Large intestine (tissue), 12 donors: ENCODE measurements at places on chromosomes 6 and 20.

DNA sequence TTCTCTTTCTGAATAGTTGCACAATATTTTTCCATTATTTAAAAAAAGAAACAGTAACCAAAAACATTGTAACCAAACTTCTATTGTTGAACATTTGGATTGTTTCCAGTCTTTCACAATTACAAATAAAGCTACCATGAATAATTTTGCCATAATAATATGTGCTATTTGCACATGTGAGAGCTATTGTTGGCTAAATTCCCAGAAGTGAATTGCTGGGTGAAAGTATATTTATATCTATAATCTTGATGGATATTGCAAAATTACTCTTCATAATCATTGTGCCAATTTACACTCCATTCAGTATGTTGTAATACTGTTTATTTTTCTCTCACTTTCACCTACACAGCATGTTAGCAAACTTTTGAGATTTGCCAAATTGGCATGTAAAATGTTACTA lies 36.6 kb upstream of the SLC22A16 start:
- no peak for DNase-seq

- peak; percentile 46 for DNase-seq
These were observed 14.7 kb upstream of the PYGB start for GRCh38 chr20:25233016-25233772.

- peak; percentile 62 for DNase-seq
These were observed 48.6 kb upstream of the NAA20 start for GRCh38 chr20:19968466-19969073.

GRCh38 chr6:13098793-13099570 lies 229.4 kb downstream of the TBC1D7 start:
- no peak for DNase-seq

- no peak for DNase-seq
These were observed 5.1 kb downstream of the KCNS1 start for GRCh38 chr20:45095805-45096238.

- no peak for DNase-seq
These were observed 8.8 kb downstream of the GNL1 start for GRCh38 chr6:30547454-30547853.

DNA sequence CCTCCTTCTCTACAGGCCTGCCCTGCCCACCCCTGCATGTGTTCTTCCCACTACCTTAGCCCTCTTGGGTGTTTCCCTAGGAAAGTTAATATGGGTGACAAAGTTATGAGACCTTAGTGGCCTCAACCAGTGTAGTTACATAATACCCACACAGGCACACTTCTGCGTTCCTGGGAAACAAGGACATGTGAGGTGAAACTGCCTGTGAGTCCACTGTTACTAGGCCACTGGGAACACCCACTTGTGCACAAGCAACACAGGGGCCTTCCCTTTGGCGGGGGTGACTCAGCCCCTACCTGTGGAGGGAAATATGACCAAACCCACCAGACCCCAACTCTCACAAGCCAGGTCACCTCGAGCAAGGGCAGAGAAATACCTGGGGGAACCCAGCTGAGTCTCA lies 12.8 kb downstream of the PI16 start:
- peak; percentile 35 for DNase-seq

DNA sequence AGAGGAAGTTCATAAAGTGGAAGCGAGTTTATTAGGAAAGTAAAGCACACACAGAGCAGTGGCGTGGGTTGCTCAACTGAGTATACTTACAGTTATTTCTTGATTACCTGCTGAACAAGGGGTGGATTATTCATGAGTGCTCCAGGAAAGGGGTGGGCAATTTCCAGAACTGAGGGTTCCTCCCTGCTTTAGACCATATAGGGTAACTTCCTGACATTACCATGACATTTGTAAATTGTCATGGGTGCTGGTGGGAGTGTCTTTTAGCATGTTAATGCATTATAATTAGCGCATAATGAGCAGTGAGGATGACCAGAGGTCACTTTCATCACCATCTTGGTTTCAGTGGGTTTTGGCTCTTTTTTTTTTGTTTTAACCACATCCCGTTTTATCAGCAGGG lies 29.8 kb downstream of the PDYN start:
- no peak for DNase-seq

DNA sequence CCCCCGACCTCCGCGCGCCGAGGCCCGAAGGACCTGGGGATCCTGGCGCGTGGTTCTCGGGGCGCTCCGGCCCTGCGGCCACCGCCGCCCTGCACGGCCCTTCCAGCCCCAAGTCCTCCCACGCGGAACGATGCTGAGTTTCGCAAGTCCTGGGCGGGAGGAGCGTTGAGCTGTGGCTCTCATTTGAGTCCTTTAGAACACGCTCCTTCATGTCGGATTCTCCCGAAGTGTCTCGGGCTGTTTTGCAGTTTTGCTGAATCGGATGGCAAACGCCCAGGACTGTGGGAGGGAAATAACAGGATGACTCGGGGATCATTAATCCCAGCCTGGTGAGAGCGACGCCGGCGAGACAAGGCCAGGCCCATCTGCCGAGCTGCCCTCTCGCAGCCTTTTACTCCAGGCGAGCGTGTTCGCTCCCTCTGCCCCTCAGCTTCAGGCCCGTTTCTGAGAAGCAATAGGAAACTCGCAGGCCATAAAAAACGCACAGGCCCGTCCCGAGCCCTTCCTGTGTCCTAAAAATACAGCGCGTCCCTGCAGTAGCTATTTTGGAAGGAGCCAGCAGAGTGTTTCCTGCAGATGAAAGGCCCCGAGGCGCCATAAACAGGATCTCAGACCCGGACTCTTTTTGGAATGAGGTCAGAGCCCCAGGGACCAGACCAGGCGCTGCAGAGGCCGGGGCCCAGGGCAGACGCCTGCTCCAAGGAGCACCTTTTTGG lies 153.5 kb downstream of the DLL1 start:
- DNase-seq = no peak

DNA sequence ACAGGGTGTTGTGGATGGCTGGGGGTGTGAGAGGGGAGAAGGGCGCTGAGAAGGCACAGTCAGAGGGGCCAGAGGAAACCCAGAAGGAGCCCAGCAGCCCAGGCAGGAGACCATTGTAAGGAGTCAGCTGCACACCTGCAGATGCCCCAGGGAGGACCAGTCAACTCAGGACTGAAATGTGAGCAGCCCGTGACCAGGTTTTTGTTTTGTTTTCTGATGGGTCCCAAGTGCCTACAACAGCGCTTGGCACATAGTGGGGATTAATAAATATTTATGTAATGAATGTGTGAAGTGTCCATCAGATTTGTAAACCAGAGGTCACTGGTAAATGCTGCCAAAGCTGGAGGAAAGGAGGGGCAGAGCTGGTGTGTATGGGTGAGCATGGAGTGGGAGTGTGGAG lies 30.2 kb downstream of the TRAM2 start:
- no peak for DNase-seq

GRCh38 chr6:99467509-99468106 lies 42.5 kb upstream of the PNISR start:
- no peak for DNase-seq

DNA sequence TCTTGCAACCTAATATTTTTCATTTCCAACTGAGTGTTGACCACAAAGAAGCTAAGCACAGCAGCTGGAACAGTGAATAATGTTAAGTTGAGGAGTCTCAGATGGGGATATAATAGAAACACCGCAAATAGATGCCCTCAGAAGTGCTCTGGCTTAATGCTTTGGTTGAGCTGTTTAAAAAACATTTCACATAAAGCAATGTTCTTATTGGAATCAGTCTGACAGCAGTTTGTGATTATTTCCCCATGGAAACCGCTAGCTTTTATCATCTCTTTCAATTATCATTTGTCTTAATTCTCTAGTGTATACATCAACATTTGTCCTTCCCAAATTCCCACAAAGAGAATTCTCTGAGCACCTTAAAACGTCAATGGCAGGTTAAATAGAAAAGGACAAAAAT lies 30.8 kb downstream of the METTL24 start:
- DNase-seq = no peak

GRCh38 chr20:37123441-37123840 lies 27.6 kb upstream of the RBL1 start:
- no peak for DNase-seq

GRCh38 chr6:31784098-31784925 lies 7.2 kb upstream of the VWA7 start:
- DNase-seq = no peak

DNA sequence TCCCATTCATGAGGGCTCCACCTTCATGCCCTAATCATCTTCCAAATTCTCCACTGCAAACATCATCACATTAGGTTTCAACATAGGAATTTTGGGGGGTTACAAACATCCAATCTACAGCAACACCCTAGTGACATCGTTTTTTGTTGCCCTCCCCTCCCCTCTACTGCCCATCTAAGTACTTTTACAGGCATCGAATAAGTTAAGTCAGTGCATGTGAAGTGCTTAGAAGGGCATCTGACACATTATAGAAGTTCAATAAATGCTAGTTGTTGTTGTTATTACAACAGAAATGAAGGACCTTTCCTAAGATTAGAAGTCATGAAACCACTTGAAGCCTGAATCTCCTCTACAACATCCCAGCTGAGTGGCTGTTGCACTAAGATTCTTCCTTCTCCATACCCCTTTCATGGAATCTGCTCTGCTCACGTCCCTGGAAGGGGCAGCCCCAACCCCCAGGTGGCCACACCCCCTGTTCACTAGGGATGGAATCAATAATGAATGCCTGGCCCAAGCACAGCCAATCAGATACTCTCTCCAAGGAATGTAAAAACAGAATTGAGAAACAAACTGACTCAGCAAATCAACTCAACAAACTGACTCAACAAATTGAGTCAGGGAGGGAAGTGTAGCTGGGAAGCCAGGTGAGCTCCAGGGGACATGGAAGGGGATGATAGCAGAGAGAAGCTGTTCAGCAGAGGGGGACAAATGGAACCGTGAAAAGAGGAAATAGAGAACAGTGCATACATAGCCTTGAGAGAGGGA lies 3.9 kb upstream of the LRP11 start:
- no peak for DNase-seq

- no peak for DNase-seq
These were observed 2.0 kb upstream of the LEMD2 start for GRCh38 chr6:33790910-33791309.

GRCh38 chr20:47558295-47559066 lies 56.8 kb downstream of the NCOA3 start:
- DNase-seq = no peak

DNA sequence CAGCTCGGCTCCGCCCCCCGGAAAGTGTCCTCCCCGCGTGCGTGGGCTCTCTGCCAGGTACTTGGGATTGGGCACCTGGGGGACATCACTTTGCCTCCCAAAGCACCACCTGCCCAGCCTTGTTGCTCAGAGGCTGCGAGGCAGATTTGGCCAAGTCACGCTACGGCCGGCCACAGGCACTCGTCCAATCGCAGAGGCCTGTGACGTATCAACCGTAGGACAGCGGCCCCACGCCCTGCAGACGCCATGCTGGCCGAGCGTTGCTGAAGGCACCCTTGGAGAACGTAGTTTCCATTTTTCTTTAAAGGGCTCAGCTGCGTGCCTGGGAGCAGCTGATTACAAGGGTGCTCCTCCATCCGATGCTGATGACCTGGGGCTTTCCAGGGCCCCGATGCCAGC lies 3.1 kb downstream of the NTSR1 start:
- DNase-seq = no peak

GRCh38 chr6:26536571-26537159 lies 1.5 kb upstream of the HMGN4 start:
- DNase-seq = peak; percentile 40

- no peak for DNase-seq
These were observed 23.5 kb downstream of the BICRAL start for GRCh38 chr6:42805297-42805861.

- no peak for DNase-seq
These were observed 217.9 kb upstream of the SGK1 start for GRCh38 chr6:134535831-134536230.

DNA sequence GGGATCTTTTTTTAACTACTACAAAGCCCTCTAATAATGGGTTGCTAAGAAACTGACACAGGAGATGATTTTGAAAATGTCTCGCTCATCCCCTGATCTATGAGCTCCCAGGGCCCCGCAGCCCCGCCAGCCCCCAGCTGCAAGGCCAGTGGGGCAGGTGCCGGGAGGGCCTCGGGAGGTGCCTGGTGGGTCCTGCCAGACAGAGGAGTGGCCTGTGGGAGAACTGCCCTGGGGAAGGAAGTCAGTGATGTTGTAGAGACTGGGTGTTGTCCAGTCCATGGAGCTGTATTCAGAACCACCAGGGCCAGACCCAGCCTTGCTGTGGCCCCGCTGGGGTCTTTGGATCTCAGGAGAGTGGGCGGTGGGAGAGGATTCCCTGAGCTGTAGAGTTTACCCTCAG lies 258.7 kb downstream of the TAF4 start:
- no peak for DNase-seq

DNA sequence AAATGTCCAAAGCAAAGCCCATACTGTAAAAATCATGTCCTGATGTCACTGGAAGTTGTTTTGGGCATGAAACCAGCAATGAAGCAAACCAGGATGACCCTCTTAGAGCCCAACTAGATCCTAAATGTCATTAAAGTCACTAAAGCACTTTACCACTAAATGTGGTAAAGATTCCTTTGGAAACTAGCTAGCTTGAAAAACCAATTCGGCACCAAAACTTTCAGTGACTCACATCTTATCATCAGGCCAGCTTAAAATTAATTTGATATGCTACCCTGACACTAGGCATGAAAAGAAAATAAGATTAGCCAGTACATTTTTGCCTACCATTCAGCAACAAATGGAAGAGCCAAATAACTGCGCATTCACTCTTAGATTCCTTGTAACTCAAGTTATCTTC lies 145.8 kb downstream of the PACRG start:
- DNase-seq = no peak
